ENCODE measurements at places on chromosomes 13 and 19.
A peak's percentile ranks its signal among the peaks of the same experiment; 100 is the strongest.

- DNase-seq, result no peak
Measured at GRCh38 chr19:42286349-42287016, 15.4 kb upstream of the PRR19 start.

DNA sequence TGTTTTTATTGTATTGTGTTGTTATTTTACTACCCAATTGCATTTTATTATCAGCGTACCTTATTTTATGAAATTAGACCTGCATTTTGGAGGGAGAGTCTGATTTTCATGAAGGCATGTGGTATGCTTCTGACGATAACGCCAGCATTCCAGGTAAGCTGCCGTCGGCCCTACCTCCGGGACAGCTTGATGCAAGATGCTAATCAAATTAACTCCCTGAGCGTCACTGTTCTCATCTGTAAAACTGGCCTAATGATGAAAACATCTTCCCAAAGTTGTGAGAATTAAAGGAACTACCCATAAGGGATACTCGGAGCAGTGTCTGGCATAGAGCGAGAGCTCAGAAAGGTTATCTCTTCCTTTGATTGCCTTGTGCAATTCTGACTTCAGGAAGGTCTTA lies 12.9 kb upstream of the LAIR2 start:
- DNase-seq, result no peak

- DNase-seq, result no peak
Measured at GRCh38 chr13:25973085-25973484, 78.7 kb downstream of the SHISA2 start.

DNA sequence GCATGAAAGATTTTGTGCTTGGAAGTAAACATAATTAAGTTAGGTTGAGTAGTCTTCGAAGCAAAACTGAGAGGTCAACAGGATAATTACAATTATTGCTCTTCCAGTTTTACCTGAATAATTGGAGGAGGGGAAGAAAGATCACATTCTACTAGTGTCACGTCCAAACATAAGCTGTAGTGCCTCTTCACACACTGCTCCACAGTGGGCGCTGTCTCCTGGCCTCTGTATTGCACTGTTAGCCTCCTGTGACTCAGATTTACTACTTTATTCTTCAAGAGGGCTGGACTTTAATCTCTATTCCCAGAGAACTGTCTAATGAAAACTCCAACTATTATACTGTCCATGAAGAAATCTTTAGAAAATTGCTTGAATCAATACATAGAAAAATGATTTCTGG lies 62.9 kb downstream of the TRPC4 start:
- no peak for DNase-seq

DNA sequence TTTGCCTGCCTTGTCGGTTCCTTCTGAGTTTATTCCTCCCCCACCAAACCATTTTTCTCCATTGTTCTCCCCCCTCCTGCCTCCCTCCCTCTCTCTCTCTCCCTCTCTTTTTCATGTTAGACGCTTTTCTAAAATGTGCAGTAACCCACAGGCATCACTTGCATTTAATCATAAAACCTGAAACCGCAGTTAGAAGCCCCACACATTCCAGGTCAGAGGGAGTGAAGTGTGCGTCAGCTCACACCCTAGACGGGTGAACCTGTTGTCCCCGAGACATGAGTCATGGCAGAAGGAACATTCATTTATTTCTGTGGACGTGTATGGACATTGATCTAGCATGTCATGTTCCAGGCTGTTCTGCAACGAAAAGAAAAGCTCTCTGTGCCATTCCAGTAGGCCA lies 19.9 kb downstream of the ONECUT3 start:
- peak; percentile 25 for DNase-seq

GRCh38 chr13:25541434-25542123 lies 169.8 kb downstream of the ATP8A2 start:
- no peak for DNase-seq

GRCh38 chr19:19595171-19595701 lies 23.3 kb downstream of the PBX4 start:
- DNase-seq, result no peak

GRCh38 chr13:109146393-109146792 lies 517.0 kb downstream of the MYO16 start:
- no peak for DNase-seq

DNA sequence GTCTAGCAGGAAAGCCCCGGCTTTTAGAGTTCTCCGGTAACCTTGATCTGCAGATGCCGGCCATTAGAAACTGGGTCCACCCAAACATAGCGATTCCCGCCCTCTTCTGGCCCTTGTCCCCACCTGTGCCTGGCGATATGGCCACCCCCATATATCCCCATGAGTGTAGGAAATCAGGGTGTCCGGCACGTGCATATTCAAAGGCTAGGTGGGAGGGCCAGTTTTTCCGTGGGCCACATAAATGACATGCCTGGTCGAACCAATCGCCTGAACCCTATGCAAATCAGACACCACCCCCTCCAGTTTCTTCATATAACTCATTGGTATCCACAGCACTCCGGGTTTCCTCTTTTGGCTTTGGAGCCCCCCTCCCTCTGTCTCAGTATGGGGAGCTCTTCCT lies 37.4 kb downstream of the ERICH4 start:
- DNase-seq, result no peak

DNA sequence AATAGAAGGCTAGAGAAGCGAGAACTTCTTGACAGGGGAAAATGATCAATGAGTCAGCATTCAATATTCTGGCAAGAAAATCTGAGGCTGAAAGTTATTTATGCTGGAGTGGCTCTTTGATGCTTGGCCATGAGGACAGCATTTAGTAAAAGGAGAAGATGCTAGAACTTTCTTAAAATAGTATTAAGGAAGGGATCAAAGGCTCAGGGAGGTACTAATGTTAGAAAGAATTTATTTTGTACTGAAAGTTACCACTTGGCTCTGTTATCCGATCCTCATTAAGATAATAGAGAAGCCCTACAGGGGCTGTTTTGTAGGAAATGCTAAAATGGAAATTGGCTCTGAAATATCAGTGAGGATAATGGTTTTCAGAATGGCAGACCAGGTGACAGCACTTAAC lies 1774.6 kb upstream of the PCDH20 start:
- no peak for DNase-seq

DNA sequence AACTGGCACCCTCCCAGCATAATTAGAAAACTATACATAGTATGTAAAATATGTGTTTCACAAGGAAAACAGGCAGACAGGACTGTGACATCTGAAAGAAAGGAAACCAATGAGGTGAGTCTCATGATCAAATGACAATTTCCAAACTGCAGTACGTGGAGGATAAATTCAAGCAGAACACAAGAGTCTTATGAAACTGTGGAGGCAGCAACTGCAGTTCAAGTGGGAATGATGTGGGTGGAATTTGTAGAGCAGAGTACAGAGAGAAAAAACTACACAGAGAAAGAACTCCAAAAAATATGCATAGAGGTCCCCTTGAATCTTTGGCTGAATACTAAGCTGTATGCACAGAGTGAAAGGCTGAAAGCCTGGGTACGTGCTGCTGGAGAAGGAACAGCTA lies 9.7 kb downstream of the SIGLEC6 start:
- DNase-seq, result no peak

- peak; percentile 84 for DNase-seq
Measured at GRCh38 chr19:39428283-39429112, 7.3 kb downstream of the RPS16 start.

- DNase-seq, result peak; percentile 38
Measured at GRCh38 chr13:24165746-24166145, 5.2 kb downstream of the SPATA13 start.

DNA sequence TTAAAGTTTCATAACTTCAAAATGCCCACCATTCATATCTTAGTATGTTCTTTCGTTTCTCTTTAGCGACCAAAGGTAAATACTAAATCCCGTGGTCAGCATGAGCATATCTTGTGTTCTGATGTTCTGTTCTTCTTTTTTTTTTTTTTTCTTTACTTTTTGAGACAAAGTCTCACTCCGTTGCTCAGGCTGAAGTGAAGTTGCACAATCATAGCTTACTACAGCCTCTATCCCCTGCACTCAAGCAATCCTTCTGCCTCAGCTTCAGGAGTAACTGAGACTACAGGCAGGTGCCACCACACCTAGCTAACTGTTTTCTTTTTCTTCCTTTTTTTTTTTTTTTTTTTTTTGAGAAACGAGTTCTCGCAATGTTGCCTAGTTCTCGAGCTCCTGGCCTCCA lies 60.9 kb upstream of the ATP12A start:
- no peak for DNase-seq

- DNase-seq, result no peak
Measured at GRCh38 chr13:32737111-32737571, 150.9 kb downstream of the PDS5B start.

DNA sequence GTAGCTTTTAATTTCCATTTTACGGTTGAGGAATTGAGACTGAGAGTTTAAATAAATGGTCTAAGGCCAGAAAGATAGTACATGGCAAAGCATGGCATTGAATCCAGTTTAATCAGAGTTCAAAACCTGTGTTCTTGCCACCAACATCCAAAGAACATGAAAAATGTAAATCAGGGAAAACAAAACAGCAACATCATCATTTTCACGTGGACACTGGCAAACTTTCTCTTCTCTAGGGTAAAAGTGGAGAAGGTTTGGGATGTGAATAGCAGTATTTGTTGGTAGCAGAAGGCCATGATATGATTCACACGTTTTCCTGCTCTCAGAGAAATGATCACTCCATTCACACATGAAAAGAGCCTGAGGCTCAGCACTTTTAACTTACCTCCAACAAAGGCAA lies 357.7 kb downstream of the UQCRFS1 start:
- no peak for DNase-seq

GRCh38 chr19:21454901-21455300 lies 50.5 kb upstream of the ZNF429 start:
- no peak for DNase-seq

GRCh38 chr13:76684336-76684735 lies 201.9 kb downstream of the KCTD12 start:
- DNase-seq, result no peak

- no peak for DNase-seq
Measured at GRCh38 chr19:37718304-37718703, 1.3 kb downstream of the ZNF607 start.

- DNase-seq, result no peak
Measured at GRCh38 chr13:95361686-95362085, 60.4 kb upstream of the ABCC4 start.

DNA sequence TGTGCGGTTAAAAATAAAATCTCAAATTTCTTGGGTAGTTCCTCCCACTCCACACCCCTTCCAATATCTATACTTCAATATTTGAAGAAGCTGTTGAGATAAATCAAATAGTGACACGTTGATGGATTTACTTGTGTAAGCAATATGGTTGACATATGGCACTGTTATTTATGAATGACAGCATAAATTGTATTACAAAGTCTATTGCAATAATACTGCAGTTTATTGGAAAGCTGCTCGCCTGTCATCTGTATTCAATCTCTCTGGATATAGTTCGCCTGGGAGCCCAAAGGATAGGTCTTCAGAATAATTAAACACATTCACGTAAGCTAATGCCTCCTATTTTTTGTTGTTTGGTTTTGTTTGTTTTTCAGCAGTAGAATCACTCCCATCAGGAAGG lies 5.0 kb upstream of the ZIC5 start:
- DNase-seq, result no peak

GRCh38 chr19:42272535-42272897 lies 3.5 kb downstream of the CIC start:
- no peak for DNase-seq

DNA sequence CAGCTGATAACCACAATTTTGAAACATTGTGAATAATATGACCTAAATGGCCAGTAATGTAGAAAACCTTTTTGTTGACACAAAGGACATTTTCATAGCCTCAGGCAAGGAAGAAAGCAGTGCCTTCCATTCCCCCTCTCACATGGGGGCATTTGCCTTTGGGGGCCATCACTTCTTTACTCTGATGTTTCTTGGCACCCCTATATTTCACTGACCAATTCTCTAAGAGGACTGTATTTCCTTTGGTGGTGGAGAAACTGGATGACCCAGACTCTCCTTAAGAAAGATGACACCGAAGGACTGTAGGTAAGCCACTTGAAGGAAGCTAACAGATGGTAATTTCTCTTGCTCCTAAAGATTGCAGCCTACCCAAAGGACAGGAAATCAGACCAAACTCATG lies 254.6 kb downstream of the DCLK1 start:
- no peak for DNase-seq

GRCh38 chr13:113051641-113052040 lies 54.0 kb upstream of the F7 start:
- no peak for DNase-seq

DNA sequence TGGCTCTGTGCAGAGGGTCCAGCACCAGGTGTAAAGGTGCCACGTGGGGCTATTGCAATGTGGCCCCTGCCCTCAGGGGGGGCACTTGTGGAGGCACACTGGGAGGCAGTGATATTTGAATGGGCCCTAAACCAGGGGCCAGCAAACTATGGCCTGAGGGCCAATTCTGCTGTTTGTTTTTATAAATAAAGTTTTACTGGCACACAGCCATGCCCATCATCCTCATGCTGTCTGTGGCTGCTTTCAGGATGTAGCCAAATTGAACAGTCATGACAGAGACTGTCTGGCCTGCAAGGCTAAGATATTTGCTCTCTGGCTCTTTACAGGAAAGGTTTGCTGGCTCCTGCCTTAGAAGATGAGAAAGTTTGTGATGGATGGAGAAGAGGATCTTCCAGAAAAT lies 33.9 kb upstream of the RANBP3 start:
- no peak for DNase-seq

GRCh38 chr19:13255719-13256059 lies 105.5 kb downstream of the IER2 start:
- DNase-seq, result no peak

GRCh38 chr13:52414051-52414450 lies 8.1 kb upstream of the THSD1 start:
- no peak for DNase-seq

DNA sequence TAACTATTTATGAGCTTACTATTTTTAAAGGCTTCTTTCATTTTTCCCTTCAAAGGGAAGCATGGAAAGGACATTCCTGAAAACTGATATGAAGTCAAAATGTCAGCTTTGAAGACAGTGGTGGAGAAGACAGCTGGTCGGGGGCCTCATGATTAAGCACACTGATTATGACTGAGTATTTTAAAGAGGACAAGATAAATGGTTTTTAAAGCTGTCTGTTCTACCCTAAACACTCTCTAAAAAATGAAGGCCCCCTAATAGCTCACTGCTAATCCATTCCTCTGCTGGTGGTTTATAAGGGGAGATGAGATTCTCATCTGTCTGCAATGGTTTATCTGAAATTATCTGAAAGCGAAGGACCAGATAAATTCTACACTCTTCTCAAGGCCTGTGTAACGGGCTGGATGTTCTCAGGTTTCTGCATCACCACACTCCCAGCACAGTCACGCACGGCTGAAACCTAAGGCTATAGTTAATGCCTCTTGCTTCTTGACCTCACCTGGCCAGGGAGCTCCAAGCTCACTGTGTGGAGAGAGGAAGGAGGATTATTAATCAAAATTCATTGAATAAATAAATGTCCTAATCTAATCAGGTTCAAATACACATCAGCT lies 86.9 kb upstream of the DOCK9 start:
- DNase-seq, result no peak

GRCh38 chr19:648305-648704 lies 8.6 kb downstream of the FGF22 start:
- DNase-seq, result no peak

GRCh38 chr19:18157465-18158063 lies 4.6 kb downstream of the PIK3R2 start:
- DNase-seq, result no peak

- no peak for DNase-seq
Measured at GRCh38 chr19:29861574-29861973, 49.8 kb downstream of the CCNE1 start.
